Activated naive CD4-positive, alpha-beta T cell (primary cell): ENCODE measurements at places on chromosomes 6 and 20.

- DNase-seq = no peak
Measured at GRCh38 chr20:24402188-24402587, 67.2 kb upstream of the SYNDIG1 start.

DNA sequence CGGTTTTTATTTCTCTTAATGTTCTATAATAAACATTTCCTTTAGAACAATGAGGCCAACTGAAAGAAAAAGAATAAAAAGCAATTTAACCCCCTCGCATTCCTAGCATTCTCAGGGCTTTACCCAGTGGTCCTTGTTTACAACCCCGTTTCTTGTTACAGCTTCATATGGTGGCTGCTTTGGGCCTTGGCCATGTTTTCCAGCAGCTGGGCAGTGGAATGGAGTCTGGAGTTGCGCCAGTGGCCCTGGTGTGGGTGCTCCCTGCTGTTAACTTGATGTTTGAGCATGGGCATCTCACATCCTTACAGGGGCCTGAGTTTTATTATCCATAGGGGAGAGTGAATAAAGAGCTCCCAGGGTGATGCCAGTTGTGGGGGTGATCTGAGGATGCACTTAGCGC is 18.8 kb downstream of the EFCAB8 start:
- DNase-seq = no peak

GRCh38 chr6:34223956-34224940 is 12.4 kb upstream of the HMGA1 start:
- DNase-seq = peak; percentile 81

GRCh38 chr6:131660195-131660594 is 23.1 kb downstream of the ENPP3 start:
- DNase-seq = no peak

DNA sequence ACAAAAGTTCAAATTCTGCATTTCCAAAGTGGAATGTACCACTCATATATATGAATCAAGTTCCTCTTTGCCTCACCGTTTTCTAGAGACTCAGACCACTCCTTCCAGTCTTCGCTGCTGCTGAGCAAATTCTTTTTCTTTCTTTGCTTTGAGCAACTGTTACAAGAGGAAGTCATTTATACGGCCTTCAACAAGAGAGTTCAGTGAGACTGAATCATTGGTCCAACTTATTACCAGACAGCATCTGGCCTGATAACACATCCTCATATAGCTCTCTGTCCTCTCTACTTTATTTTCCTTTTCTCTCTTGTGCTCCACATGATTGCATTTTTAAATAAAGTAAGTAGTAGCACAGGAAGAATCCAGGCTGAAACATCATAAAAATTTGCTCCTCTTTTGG is 652.7 kb downstream of the PHF3 start:
- no peak for DNase-seq

DNA sequence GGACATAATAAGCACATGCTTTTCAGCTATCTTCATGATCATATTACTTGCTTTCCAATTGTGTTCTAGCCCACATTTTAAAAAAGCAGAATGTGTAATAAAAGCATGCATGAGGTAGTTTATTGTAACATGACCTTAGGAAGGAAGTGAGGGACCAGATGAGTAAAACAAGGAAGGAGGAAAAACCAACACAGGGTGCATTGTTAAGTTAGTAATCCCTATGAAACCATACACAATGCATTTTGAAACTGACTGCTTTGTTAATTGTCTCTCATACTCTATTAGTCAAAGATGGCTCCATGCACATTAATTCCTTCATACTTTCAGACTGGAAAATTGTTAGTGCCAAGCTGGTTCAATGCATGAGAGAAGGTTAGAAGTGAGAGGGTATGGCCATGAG is 37.7 kb upstream of the CENPW start:
- DNase-seq = no peak

DNA sequence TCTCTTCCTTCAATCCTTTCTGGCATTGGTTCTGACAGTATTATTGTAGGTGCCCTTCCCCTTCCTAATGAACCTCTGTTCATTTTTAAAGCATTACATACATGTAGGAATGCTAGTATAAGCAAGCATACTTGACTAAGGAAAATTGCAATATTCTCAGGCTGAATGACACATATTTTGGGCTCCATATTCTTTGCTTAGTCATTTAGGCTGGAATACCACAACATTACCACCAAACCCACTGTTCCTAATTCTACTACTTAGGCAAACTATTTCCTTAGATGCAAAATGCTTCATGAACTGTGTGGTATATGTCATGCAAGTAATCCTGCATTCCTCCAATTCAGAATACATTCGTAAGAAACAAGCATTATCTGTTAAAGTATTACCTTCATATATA is 113.9 kb downstream of the PRDM1 start:
- no peak for DNase-seq

DNA sequence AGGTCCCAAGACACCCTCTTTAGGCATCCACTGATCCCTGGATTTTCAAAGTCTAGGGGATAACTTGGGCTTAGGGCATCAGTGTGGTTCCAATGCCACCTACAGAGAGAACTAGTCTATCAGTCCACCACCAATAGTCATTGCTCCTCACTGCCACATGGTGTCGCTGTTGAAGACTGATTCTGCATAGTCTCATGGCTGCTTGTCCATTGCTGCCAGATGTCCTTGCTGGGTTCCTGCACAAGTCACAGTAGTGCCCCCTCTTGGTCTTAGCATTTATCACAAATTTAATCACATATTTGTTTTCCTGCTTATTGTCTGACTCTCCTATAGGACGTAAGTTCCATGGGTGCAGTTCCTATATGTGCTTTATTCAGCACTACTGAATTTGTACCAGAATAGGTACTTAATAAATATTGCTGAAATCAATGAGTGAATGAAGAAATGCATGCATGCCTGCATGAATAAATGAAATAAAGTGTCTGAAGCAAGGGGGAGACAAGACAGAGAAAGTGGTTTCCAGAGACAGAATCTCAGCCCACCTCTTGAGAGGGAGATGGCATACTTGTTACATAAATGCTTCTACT is 45.9 kb upstream of the RALY start:
- no peak for DNase-seq
